Right renal pelvis (tissue), 4 donors: ENCODE measurements at places on chromosomes 6 and 20. TPM values are rescaled to one million over a fixed set of nuclear protein-coding genes. Genes with fewer than 3 reads are reported as not detected.

C20orf202 gene
- polyA plus RNA-seq, result 0.24 TPM

AIF1 gene
- 85.6 TPM for polyA plus RNA-seq

- no peak for DNase-seq
These were observed 31.4 kb upstream of the TMEM14A start for GRCh38 chr6:52639493-52639892.

DNA sequence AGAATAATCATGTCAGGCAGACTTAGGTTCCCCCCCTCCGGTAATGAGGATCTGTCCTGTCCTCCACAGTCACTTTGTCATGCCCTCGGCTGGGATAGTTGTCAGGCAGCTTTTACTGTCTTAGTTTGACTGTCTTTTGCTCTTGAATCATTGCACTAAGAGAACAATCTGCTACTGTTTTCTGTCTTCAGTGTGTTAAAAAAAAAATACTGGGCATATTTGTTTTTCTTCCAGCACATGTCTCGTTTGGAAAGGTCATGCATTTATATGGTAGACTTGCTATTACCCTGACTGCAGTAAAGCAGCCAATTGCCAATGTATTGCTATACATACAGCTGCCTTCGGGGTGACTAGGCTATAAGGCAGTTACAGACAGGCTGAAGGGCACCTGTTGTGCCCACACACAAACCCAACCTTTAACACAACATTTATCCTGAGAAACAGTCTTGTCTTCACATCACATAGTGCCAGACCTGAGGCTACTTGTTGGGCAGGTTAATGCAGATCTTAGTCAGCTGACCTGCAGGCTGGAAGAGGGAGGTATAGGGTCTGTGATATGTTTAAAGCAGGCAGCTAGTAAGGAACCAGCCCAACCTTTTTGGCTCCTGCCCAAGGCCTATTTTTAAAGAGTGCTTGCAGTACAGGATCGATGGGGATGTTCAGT lies 26.7 kb downstream of the ARFGEF3 start:
- DNase-seq, result no peak

GRCh38 chr6:92495242-92495641 lies 924.1 kb downstream of the EPHA7 start:
- no peak for DNase-seq

GRCh38 chr6:71908162-71908765 lies 21.9 kb downstream of the RIMS1 start:
- no peak for DNase-seq

DNA sequence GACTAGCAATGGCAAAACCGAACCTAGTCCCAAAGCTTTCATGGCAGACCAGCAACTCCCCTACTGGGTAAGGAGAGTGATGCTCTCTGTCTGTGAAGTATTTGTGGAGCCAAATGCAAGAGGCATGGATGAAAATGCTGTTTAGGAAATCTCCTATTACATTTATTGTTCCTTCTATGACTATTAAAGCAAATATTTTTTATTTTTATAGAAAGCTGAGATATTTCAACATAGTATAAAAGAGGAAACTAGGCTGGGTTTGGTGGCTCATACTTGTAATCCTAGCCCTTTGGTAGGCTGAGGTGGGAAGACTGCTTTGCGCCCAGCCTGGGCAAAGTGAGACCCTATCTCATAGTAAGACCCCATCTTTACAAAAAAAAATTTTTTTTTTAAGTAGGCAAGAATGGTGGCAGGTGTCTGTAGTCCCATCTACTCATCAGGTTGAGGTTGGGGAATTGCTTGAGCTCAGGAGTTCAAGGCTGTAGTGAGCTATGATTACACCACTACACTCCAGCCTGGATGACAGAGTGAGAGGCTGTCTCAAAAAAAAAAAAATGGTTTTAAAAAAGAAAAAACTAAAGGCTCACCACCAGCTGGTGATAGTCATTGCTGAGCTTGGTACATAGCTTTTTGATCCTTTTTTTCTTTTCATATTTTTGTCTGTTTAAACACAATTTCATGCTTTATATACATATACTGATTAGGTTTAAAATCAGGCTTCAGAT lies 11.3 kb downstream of the KDM1B start:
- DNase-seq, result no peak

DNA sequence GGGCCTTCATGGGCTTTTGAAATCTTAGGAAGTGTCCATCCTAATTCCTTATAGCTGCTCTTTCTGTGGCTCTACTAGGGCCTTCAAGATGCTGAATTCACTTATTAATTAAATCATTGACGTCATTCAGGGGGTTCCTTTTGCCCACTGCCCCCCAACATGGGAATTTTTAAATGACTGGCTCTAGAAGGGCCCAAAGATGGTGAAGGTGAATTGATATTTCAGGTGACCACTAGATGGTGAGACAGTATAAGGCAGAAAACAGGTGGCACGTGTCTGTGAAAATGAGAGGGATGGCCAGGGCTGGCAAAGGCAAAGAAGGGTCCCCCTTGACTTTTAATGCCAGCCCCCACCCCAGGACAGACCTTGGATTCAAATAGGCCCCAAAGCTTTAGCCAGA lies 11.8 kb downstream of the GNAS start:
- no peak for DNase-seq
